ENCODE measurements at places on chromosomes 2 and 18.

- no peak for DNase-seq
These were observed 90.4 kb downstream of the SCN3A start for GRCh38 chr2:165113414-165113813.

DNA sequence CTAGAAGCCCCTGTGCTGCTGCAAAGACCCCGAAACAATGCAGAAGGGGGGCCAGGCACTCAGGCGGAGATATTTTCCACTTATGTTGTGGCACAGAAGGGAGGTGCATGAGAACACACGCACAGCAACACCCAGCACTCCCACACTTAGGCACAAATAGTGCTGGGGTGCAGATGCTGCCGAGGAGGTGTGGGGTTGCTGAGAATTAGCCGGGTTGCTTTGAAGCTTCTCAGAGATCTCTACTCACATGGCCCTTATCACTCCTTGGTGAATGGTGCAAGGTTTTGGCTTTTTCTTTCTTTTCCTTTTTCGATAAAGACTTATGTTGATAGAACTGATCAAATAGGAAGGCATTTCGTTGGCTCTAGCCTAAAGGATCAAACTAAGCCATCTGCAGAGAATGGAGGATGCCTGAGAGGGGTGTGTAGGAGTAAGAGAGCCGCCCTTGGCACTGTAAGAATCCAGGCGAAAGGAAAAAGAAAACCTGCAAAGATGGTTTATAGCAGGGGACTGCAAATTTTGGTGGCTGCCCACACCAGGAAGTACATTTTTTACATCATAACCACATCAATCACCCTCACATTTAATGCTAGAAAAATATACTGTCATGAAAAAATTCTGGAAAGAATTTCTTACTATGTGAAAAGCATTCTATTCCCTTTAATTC, 27.9 kb upstream of the FHL2 start:
- no peak for DNase-seq

GRCh38 chr2:79910643-79911042, 393.9 kb downstream of the LRRTM1 start:
- DNase-seq, result no peak

GRCh38 chr2:156511122-156511521, 74.9 kb downstream of the GPD2 start:
- DNase-seq, result no peak

- no peak for DNase-seq
These were observed 343.8 kb downstream of the PID1 start for GRCh38 chr2:228927028-228928010.

- DNase-seq, result no peak
These were observed 181.1 kb downstream of the INO80D start for GRCh38 chr2:205904873-205905272.

- DNase-seq, result no peak
These were observed 86.4 kb downstream of the GFPT1 start for GRCh38 chr2:69300650-69301049.

DNA sequence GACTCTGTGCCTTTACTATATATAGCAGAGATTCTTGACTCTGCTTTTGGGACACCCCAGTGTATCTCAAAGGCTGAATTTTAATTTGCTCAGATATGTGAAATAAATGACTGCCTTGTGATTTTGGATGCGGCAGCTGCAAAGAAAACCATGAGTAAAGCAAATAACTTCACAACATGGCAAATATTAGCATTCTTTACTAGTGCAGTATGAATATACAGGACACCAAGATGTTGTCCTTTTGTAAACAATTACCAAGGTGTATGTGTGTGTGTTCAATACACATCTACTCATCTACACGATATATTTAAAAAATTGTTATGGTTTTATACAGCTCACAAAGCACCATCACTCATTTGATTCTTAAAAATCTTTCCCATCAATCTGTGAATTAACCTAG, 70.6 kb upstream of the TCF4 start:
- DNase-seq, result no peak

DNA sequence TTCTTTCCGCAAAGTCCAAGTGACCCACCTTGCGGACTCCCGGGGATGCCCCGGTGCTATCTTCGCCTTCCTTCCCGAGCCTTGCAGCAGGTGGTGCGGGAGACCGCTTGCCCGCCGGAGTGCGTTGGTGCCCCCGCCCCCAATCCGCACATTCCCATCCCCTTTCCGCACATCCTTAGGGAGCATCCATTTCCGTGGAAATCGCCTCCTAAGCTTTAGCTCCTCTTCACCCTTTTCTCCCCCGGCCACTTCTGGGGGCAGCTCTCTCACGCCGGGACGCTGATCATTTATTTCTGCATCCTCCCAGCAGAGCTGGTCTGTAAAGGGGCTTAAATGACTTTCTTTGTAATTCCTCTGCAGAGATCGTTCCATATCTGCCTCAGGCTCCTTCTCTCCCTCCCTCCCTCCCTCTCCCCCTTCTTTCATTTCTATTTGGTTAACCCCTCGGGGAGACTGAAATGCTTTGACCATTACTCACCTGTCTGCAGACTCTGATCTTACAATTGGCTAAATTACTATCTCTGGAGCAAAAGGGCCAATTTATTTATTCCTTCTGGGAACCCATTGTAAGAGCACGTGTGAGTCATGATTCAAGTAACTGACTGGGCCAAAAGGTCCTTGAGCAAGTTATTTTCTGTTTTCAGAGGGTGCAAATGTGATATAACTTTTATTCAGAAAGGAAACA, 1.3 kb upstream of the LYPD1 start:
- DNase-seq, result no peak

DNA sequence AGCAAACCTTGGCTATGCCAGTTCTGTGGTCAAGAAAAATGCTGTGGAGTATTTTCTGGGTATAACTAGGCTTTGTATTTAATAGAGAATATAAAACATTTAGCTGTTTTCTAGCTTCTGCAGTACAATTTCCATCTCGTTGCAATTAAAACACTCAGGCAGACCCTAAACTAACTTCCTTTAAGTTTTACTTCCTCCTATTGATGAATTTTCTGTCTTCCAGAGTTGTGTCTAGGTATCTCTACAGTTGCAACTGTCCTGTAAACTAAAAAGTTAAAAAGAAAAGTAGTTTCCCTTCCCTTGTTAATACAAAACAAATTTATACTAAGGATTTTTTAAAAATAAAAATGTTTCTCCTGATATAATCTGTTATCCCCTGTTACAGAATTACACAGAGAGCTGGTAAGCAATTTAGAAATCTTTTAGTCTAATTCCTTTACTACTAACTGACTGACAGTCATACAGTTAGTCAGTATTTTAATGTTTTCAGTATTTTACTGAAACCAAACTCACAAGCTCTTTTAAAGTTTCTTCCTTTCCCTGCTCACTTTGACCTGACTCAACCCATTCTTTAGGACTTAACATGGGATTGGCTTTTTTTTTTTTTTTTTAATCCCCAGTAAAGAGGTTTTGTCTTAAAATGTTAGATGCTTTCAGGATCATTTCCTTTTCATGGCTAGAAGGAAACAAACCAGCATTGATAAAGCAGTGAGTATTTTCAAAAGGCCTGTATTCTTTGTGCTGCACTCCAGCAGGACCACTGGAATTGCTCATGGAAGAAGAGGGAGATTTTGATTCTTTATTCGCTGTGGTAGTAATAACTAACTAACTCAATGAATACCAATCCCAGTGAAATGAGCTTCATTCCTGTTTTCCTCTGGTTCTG, 22.9 kb downstream of the ITGAV start:
- no peak for DNase-seq

DNA sequence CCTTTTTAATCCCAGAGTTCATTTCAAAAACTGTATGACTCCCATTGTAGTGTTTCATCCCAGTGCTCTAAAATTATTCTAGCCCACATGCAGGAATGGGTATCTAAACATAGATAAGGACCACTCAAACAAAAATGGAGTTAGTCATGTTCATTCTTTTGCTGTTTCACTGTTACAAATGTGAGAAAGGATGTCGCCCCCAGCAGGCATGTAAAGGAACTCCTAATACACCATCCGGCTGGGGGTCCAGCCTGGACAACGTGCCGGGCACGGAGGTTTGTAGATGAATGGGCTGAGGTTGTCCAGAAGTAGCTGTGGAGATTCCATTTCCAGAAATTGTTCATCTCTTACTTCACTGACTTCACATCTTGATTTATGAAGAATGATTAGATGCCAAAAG, 101.9 kb upstream of the RAB12 start:
- no peak for DNase-seq

- no peak for DNase-seq
These were observed 3.8 kb upstream of the EGR4 start for GRCh38 chr2:73297151-73297559.

- DNase-seq, result no peak
These were observed 143.2 kb upstream of the SETBP1 start for GRCh38 chr18:44537526-44537925.

GRCh38 chr2:109260886-109261700, 132.1 kb downstream of the SH3RF3 start:
- DNase-seq, result no peak

- DNase-seq, result no peak
These were observed 1708.9 kb upstream of the CELF4 start for GRCh38 chr18:39274535-39274934.

- no peak for DNase-seq
These were observed 261.1 kb upstream of the RASGRP3 start for GRCh38 chr2:33215299-33215698.

- DNase-seq, result no peak
These were observed 127.6 kb upstream of the CDCA7 start for GRCh38 chr2:173226899-173227698.

GRCh38 chr2:222708274-222708710, 36.8 kb downstream of the MOGAT1 start:
- peak; percentile 78 for DNase-seq

DNA sequence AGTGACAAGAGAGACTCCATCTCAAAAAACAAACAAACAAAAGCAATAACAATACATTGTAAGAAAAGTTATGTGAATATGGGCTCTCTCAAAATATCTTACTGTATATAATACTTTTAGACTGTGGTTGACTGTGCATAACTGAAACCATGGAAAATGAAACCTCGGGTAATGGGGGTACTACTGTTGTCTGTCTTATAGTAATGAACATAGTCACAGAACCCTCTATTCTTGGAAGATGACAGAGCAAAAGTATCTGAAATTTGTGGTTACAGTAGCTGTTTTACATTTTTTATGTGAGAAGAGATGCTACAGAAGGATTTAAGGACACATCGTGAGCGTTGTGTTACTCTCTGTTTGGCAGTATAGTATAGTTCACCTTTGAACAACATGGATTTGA, 60.5 kb downstream of the MAP4K4 start:
- no peak for DNase-seq

- DNase-seq, result no peak
These were observed 89.0 kb downstream of the GREB1L start for GRCh38 chr18:21331065-21331464.

DNA sequence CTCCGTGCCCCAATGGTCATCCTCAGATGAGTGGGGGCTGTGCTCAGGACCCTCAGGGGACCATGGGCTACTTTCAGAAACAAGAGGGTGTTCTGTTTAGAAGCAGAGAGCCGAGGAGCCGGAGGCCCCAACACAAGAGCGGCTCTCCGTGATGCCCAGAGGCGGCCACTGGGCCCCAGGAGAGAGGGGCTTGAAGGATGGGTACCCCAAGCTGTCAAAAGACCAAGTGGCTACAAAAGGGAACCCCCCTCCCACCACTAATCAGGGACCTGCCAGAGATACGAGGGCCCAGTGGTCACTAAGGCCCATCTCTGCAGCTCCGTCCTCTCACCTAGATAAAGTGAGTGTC, 93.6 kb downstream of the HDAC4 start:
- no peak for DNase-seq

DNA sequence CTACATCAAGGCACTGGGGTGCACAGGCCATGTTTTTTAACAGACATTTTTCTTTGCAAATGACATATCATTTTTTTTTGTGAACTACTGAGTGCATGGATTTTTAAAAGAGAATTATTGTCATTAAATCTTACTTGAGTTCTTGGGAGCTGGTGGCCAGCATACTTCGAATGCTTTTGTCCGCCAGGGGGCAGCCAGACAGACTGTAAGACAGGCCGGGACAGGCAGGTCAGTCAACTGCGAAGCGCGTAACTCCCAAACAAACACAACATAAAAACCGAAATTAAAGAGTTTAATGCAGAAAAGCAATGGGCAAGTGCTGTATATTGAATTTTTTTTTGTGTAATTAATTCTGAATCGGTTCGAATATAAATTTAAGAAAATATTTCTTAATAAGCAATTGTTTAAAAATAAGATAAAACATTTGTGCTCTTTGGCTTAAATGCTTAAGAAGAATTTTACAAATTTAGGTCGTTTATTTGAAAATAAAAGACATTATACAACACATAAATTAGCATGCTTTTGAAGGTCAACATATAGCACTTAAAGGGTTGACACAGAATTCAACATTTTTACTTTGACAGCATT, 142.2 kb upstream of the PXDN start:
- peak; percentile 30 for DNase-seq

DNA sequence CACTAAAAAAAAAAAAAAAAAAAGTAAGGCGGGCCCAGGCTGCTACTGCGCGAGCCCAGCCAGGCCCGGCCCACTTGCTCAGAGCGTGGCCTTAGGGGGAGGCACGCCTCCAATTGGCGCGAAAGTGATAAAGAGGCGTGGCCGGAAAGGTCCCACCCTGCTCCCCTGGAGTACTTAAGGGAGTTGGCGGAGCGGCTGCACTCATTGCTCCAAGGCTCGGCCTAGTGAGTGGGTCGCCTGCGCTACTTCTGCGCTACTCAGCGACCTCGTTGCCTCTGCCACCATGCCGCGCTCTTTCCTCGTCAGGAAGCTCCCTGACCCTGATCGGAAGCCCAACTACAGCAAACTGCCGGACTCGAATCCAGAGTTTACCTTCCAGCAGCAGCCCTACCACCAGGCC, 36.9 kb downstream of the UNC80 start:
- DNase-seq, result no peak

GRCh38 chr2:176001281-176001915, 669 bp downstream of the LNPK start:
- DNase-seq, result peak; percentile 61

DNA sequence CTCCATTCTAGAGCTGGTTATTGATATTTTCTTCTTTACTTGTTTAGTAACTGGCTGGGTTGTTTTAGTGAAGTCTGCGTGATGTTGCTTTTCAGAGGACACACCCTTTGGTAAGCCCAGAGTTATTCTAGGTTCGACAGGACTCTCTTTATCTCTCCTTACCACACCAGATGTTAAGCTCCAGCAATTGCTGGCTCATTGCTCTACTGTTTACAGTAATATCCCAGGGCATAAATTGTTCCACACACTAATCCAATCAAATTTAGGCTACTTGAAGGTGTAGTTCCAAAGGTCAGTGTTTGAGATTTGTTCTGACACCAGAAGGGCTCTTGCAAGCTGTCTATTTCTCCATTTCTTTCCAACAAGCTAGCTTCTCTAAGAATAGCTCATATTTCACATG, 506.6 kb downstream of the NR4A2 start:
- no peak for DNase-seq
